ENCODE measurements at places on chromosomes 7 and 10.

GRCh38 chr10:48490946-48491345, 113.9 kb downstream of the ARHGAP22 start:
- no peak for DNase-seq

- DNase-seq: no peak
Observed at GRCh38 chr7:29282819-29283414, 88.3 kb downstream of the CHN2 start.

DNA sequence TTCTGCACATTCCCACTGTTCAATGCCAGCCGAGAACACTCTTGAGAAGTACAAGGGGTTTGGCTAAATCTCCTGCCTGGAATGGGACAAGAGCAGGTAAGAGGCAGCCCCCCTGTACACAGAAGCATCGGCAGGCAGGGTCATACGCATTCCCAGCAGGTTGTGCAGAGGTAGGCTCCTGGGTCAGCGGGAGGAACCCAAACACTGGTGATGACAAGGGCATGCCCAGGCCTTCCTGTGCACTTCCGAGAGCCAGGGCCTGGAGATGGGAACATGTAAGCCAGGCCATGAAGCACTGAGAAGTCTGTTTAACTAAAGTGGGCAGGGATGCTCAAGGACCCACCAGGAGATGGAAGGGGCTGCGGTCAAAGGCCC, 130.3 kb upstream of the CHST15 start:
- DNase-seq: no peak

DNA sequence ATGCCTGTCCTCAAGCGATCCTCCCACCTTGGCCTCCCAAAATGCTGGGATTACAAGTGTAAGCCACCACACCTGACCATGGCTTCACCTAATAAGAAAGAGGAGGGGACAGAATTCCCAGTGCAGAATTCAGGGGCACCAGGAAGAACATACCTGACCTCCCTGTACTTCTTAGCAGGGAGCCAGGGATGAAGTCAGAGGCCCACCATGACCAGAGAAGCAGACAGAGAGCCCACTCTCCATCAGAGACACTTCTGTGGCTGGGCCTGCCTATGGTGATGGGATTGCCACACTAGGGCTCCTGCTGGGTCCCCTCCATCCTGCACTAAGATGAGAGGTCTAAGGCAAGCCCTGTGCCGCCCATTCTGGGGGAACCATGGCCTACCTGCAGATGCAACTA, 157.4 kb upstream of the LYZL2 start:
- DNase-seq: no peak

GRCh38 chr7:131564640-131565039, 8.2 kb upstream of the PODXL start:
- DNase-seq: no peak

DNA sequence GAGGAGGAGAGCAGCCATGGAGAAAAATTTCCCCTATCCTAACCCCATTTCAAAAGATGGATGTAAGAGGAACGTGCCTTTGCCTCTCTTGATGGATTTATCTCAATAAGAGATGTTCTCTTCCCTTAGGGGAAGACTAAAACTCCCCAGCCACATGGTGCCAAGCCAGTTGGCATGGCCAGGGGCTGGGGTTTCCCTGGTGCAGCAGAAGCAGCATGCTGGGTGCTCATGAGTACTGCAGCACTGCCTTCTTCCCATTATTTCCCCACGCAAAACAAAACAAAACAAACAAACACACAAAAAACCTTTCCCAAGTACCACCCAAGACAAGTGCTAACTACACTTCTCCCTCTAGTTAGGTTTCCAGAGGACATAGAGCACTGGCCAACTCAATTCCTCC, 97.2 kb downstream of the DOCK4 start:
- DNase-seq: no peak

- DNase-seq: no peak
Observed at GRCh38 chr7:8285155-8285554, 23.2 kb upstream of the ICA1 start.

DNA sequence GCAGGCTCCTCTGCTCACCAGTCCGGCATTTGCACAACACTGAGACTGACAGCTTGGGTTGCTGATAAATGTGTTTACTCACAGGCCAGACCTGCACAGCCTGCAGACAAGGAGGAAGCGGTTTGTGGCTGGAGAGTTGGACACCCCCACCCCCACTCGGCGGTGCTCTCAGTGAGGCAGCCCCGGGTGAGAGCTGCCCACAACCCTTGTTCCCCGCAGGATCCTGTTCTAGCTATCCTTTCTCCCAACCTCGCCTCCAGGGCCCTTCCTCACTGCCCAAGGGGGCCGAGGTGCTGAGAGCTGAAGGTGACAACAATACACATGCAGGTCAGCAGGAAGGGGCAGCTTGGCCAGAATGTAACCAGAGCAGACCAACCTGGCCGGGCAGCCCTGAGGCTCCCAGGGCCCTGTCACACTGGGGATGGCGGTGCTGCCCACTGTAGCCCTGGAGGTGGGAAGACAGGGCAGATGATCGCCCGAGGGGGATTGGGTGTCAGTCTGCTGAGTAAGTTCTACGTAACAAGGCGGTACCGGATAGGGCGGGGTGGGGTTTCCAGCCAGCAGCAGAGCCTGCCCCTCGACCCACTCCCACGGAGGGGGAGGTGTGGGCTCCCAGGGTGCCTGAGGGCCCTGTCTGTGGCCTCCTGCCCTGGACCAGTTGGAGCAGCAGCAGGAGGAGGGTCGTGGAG, 2.1 kb upstream of the ADAM8 start:
- peak; percentile 46 for DNase-seq

DNA sequence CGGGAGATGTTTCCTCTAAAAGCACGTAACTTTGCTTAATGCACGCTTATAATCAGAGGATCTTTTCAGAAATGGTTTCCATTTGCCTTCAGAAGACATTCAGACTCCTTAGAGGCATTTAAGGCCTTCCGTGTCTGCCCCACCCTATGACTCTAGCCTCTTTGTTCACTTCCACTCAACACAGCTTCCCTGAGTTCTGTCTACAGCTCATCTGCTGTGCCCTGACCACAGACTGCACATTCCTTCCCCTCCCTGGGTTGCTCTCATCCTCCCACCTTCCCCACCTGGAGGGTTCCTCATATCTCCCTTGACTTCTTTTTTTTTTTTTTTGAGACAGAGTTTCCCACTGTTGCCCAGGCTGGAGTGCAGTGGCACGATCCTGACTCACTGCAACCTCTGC, 16.6 kb downstream of the FBH1 start:
- no peak for DNase-seq

DNA sequence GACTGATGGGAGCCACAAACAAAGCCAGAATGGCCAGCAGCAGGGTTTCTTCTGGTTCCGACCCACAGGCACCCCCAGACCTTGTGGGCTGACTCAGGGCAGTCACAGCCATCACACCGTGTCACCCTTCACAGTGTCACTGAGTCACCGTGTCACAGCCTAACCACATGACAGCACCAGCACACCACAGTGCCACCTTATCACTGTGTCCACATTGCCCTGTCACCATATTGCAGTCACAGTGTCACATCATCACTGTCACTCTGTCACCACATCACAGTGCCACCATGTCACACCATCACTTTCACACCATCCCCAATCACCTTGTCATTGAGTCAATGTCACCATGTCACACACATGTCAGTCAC, 77.0 kb downstream of the OAT start:
- DNase-seq: no peak

- DNase-seq: no peak
Observed at GRCh38 chr10:71742301-71743088, 22.9 kb upstream of the C10orf105 start.

DNA sequence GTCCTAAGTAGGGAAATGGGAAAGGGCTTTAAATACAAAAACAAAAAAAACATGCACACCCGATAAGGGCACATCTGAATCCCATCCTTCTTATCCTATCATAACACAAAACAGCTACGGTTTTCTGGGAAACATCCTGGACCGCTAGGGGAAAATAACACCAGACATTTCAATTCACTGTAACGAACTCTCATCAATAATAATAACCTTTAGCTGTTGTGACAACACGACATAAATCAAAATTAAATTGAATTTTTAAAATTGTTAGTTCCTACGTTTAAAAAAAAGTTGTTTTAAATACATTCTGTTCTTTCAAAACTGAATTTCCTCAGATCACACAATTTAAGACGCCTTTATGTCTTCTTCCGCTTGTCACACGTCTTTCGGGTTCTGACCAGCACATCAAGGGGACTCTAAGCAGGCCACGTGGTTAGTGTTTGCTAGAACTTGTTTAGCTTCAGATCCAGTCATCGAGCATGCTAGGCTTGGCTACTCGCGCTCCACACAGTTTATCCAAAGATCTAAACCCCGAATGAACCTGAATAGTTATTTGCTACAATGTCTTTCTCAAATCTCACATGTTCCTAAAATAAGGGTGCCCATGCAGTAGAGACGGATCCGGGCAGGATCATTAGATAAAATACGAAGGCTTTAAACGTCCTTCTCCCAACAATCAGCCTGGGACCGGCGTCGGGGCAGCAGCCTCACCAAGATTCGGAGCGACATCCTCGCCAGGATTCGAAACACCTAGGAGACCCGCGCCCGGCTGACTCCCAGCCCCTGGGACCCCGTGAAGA, 839 bp downstream of the IKZF5 start:
- peak; percentile 2 for DNase-seq

- DNase-seq: no peak
Observed at GRCh38 chr10:133388973-133389818, 4.8 kb upstream of the MTG1 start.

DNA sequence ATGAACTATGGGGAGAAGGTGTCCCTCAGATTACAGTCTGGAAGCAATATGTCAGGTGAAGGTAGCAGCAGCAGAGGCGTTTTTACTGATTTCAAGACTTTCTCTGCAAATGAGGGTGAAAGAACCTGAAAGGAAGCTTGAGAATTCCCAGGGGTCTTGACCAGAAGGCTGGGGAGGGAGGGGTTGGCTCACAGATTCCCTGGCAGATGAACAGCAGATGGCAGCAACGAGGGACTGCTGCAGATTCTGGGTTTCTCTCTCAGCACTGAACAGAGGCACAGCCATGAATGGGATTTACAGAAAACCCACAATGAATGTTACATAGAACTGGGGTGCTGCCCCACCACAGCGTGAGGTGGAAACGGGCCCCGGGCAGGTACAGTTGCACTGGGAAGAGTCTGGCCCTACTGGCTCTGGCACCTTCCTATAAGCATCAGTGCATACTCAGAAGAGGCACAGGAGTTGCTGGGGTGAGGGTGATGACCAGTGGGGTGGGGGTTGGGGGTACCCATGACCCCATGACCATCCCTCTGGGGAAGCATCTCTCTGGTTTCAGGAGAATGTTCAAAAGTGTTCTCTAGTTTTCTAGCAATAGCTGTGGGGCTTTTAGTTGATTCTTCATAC, 317.8 kb downstream of the SH2D4B start:
- DNase-seq: no peak

- DNase-seq: no peak
Observed at GRCh38 chr10:60974463-60975149, 30.6 kb upstream of the RHOBTB1 start.

DNA sequence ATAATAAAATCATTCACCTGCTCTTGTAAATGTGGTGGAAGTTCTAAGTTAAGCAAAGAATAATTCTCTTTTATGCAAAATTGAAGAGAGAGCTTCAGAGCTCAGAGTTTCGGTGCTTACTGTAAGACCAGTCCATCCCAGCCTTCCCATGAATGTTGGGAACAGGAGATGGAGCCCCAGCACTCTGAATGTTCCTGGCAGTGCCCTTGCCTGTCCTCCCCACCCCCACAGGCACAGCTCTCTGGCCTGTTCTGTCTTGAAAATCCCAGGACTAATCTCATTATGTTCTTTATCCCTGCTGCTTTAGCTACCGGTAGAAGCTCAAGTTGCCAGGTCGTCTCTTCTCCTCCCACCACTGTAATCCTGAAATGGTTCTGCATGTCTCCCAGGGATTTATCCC, 29.1 kb upstream of the LHFPL3 start:
- no peak for DNase-seq

DNA sequence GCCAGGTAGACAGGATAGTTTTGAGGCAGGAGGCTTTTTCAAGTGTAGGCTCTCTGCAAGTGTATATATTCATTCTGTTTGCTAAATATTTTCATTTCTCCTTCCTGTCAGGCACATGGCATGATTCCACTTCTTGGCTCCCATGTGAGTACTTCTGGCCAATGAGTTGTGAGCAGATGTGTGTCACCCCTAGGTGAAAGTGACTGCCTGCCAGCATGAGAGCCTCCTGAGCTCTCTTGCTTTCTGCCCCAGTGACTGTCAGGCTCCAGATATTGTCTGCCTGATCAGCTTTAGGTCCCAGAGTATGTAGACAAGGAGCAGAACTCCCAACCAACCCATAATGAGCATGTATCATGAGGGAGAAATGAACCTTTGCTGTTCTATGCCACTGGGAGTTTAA, 257.6 kb upstream of the NPY start:
- no peak for DNase-seq

GRCh38 chr10:5779730-5780129, 33.5 kb downstream of the GDI2 start:
- DNase-seq: no peak

- no peak for DNase-seq
Observed at GRCh38 chr7:97187067-97187466, 69.6 kb downstream of the SDHAF3 start.

- DNase-seq: no peak
Observed at GRCh38 chr7:102890292-102890970, 22.4 kb upstream of the LRRC17 start.

- no peak for DNase-seq
Observed at GRCh38 chr10:124001391-124002148, 91.8 kb downstream of the CHST15 start.

DNA sequence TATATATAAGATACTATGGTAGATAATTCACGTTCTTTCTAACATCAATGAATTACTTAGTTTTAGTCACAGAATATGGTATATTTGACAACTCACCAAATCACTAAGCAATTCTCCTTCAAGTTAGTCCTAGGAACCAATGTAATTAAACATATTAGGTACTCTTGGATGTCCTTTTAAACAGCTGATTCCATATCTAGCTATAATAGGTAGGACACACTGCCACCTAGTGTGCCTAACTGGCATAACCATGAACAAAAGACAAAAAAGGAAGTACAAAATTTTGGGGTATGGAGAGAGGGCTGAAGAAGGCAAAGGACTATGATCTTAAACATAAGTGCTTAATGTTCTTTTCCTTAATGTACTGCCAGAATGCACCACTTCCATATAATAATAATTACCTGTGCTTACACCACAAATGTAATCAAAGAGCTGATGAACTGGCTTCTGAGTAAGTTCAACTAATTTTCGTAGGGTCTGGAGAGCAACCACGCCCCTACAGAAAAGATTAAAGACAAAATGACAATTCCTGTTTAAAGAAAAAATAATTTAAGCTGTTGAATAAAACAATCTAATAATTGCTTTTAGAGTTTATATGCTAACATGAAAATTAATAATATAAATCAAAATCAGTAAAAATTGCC, 28.7 kb downstream of the PNPLA8 start:
- DNase-seq: no peak

GRCh38 chr10:80968903-80969302, 431.2 kb downstream of the SH2D4B start:
- no peak for DNase-seq

GRCh38 chr10:72238392-72239175, 22.5 kb upstream of the ASCC1 start:
- no peak for DNase-seq

DNA sequence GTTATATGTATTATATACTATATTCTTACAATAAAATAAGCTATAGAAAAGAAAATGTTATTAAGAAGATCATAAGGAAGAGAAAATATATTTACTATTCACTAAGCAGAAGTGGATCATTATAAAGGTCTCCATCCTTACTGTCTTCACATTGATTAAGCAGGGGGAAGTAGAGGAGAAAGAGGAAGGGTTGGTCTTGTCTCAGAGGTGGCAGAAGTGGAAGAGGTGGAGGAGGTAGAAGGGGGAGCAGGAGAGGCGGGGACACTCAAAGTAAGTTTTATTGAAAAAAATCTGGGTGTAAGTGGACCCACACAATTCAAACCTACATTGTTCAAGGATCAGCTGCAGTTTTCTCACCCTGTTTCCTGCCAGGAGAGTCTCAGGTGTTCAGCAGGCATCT, 28.9 kb upstream of the ERCC6 start:
- DNase-seq: no peak

Measured in stimulated activated CD8-positive, alpha-beta memory T cell treated with anti-CD3 and anti-CD28 coated beads, Interleukin-7, amount 100 ng/mL, for 1 hour (primary cell).